ENCODE measurements at places on chromosomes 3 and 15.

DNA sequence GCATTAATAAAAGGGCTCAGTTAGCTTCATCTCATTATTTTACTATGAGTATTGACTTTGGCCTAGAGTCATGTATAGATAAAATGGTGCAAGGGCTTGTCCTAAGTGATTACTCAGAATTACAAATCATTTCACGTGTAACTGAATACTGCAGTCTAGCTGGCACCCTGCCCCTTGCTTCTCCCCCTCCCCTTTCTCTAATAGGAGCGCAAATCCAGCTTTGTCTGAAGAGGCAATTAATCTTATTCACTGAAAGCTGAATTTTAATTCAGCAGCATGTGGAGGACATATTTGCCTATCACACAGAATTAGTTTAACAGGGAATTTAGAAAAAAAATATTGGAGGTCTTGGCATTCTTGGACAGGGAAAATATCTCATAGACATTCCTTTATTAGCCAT is 412.1 kb upstream of the DPH6 start:
- no peak for DNase-seq

GRCh38 chr3:56693750-56694149 is 10.7 kb upstream of the TASOR start:
- DNase-seq: no peak

DNA sequence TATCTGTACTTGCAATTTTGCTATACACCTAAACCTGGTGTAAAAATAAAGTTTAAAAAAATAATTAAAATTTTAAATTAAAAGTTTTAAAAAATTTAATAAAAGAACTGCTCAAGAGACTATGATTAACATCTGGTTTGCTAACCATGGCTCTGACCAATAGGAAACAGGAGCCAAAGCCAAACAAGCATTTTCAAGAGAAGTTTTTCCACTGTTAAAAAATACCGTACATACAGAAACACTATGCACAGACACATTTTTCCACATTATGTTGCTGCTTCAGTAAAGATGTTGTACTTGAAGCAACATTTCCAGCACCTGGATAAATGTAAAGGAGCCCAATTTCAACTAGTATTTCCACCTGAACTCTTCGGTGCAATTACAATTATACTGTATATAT is 543.9 kb upstream of the NAALADL2 start:
- no peak for DNase-seq

- no peak for DNase-seq
These were observed 131.6 kb upstream of the RASGRP1 start for GRCh38 chr15:38696109-38696727.

- DNase-seq: no peak
These were observed 181.7 kb upstream of the CADPS start for GRCh38 chr3:63056932-63057331.

- DNase-seq: no peak
These were observed 27.3 kb downstream of the DUT start for GRCh38 chr15:48358229-48359152.
